K562 (cell line): ENCODE measurements at places on chromosomes 7 and 10.

DNA sequence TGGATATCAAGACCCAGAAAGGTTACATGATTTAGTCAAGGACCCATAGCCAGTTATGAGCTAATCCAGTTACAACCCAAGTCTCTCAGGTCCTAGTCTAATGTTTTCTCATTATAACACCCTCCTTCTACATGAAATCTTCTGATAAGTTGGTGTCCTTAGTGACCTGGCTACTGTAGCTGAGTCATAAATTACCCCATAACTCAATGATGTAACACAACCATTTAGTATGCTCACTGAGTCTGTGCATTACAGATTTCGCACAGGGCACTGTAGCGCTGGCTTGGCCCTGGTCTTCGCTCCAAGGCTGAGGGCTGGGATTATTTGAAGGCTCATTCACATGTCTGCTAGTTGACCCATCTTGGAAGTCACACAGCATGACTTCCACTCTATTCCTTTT is 36.0 kb upstream of the GLCCI1 start:
- H3K4me3 ChIP-seq, result no peak overlapping the region
- no peaks in the 10 kb centered on the region; the same call in 2 of the 3 replicates for H3K4me1 ChIP-seq
- H3K36me3 ChIP-seq, result no peaks in the 10 kb centered on the region
- H3K27ac ChIP-seq, result no peak overlapping the region
- no peak for DNase-seq

- H3K4me1 ChIP-seq, result peaks cover 2% of the 10 kb centered on the region; the same call in 1 of the 3 replicates
- no peak overlapping the region for H3K4me3 ChIP-seq
- DNase-seq, result no peak
Measured at GRCh38 chr10:63430091-63430998, 35.4 kb downstream of the JMJD1C start.

DNA sequence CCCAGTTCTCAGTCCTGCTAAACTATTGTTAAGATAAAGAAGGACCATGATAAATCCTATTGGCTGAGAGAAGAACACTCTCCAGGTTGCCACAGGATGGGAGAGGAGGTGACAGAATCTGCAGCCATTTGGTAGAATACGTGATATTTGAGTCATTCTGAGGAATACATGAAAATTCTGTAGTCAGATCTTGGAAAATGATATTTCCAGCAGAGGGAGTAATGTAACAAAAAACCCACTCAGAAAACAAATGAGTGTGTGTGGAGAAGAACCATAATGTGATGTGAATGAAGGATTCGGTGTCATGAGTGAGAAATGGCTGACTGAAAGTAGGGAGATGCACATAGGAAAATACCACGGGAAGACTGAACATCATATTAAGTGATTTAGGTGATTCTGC is 128.5 kb upstream of the PFKP start:
- peaks cover 23% of the 10 kb centered on the region for H3K27me3 ChIP-seq
- H3K4me3 ChIP-seq, result no peak overlapping the region
- no peak overlapping the region for H3K27ac ChIP-seq
- H3K36me3 ChIP-seq, result no peaks in the 10 kb centered on the region

DNA sequence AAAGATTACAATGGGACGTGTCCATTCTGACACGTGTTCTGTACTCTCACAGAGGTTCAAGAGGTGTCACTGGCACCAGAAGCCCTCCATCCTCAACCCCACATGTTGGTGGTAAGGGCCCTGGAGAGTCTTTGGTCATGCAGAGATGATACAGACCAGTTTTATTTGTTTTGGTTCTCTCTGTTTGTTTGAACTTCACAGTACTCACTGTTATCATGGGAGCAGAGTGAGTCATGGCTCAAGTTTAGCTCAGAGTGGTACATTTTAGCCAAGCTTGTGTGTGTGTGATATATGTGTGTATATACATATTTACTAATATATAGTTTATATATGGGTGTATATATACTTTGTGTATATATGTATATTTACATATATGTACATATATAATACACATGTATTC is 935.6 kb downstream of the GRID1 start:
- H3K4me3 ChIP-seq, result no peak overlapping the region
- H3K27me3 ChIP-seq, result no peaks in the 10 kb centered on the region
- no peaks in the 10 kb centered on the region for H3K36me3 ChIP-seq

DNA sequence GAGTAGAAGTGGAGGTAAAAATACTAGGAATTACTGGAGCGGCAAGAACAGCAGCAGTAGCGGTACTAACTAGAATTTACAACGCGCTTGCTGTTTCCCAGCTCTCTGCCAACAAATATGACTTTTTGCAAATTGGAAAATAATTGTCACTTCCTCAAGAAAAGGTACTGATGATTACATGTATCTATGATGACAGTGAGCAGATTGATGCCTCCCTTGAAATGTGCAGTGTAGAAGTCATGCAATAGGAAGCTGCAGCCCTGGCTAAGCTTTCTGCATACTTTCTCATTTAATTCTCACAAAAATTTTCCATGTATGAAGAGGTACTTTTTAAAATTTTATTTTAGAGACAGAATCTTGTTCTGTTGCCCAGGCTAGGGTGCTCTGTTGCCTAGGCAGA is 49.9 kb downstream of the ANK3 start:
- H3K4me1 ChIP-seq, result no peaks in the 10 kb centered on the region
- no peaks in the 10 kb centered on the region; the same call in 2 of the 3 replicates for H3K27me3 ChIP-seq
- H3K36me3 ChIP-seq, result no peaks in the 10 kb centered on the region
- no peak for DNase-seq

GRCh38 chr10:34699904-34700517 is 115.1 kb downstream of the PARD3 start:
- H3K4me3 ChIP-seq, result no peak overlapping the region
- H3K27me3 ChIP-seq, result no peaks in the 10 kb centered on the region
- H3K36me3 ChIP-seq, result no peaks in the 10 kb centered on the region
- H3K27ac ChIP-seq, result no peak overlapping the region

GRCh38 chr7:34761206-34761605 is 103.2 kb downstream of the NPSR1 start:
- H3K27ac ChIP-seq, result no peak overlapping the region
- DNase-seq, result no peak
- no peaks in the 10 kb centered on the region for H3K36me3 ChIP-seq
- H3K4me3 ChIP-seq, result no peak overlapping the region
- H3K4me1 ChIP-seq, result no peaks in the 10 kb centered on the region
- H3K27me3 ChIP-seq, result no peaks in the 10 kb centered on the region
